ENCODE measurements at places on chromosomes 2 and 18.

- no peak for DNase-seq
Measured at GRCh38 chr2:188297978-188298377, 6.3 kb downstream of the GULP1 start.

- DNase-seq = no peak
Measured at GRCh38 chr2:83990636-83991035, 468.4 kb downstream of the SUCLG1 start.

DNA sequence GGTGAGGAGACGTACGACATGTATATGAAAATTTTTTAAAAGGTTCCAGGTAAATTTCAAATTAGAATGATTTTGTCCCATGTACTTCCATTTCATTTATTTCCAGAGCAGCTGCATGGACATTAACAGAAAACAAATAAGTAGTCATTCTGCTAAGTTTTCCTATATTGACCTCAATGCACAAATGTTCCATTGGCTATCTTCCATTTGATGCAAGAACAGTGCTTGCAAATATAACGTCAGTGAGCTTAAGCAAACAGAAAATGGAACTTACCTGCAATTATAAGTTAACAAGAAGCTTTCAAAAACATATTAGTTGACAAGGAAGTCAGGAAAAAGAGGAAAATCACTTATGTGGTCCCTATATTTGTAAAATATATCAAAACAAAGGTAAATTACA lies 16.6 kb downstream of the PAIP2B start:
- no peak for DNase-seq

DNA sequence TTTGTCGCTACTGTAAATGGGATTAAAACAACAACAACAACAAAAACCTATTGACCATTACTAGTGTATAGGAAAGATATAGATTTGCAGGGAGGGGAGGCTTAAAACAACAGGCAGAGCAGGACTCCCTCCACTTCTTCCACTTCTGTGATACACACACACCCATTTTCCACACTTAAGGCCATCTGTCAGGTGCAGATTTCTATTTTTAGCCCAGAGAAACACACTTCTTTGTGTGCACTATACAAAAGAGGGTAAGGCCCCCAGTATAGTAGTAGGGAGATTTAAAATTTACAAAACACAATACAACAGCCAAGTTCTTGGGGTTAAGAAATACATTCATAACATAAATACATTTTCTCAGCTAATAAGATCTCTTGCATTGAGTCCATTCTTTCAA lies 22.4 kb downstream of the PTPN2 start:
- DNase-seq = no peak

GRCh38 chr2:179562330-179562885 lies 297.8 kb upstream of the SESTD1 start:
- no peak for DNase-seq

Data from foreskin melanocyte (primary cell).